ENCODE measurements at places on chromosomes 3 and 15.

DNA sequence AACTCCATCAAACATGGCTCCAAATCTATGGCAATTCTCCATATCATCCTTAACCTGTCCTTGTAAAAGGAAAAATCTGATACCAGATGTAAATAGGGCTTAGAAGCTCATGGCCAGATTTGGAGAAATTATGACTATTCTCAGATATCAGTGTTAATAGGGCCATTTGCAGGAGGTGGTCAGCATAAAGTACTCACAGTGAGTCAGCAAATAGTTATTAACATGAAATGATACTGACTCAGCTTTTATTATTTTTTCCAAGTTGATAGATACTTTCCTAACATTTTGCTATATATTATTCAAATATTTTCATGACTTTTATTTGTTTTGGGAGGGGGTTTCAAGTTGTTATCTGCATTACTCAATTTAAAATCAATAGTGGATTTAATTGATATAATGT is 255.8 kb downstream of the MFSD1 start:
- no peak for DNase-seq

DNA sequence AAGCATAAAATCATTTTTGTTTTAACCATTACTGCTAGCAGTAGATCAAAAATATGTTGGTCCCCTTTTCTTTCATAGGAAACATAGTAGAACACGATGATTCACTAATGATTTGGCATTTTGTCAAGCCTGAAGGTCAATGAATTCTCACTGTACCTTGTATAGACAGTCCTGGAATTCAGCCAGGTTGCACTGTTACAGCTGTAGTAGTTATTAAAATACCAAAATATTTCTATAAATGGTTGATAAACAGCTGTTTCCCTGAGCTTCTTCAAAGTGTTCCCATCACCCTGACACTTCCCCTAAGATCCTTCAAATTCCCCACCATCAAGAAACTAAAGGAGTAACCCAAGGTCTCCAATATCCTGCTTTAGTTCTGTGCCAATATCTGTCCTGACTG is 200.9 kb downstream of the ATP8B4 start:
- DNase-seq = no peak

DNA sequence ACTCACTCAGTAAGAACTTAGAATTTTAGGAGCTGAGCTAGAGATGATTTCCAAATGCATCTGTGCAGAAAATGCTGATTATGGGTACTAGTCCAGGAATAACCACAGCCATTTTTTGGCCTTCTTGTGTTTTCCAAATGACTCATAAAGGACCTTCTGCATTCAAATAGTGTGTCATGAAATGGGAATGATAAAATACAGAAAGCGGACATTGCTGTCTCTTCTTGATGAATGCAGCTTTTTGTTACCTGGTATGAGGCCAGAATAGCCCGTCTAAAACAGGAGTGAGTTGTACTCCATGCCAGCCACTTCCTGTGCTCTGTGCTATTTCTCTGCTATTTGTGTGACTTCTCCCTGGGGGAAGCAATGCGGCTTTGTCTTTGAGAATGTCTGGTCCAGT is 20.5 kb upstream of the FRMD5 start:
- DNase-seq = no peak

- DNase-seq = peak; percentile 40
Observed at GRCh38 chr3:185942907-185943759, 5.3 kb upstream of the TRA2B start.

DNA sequence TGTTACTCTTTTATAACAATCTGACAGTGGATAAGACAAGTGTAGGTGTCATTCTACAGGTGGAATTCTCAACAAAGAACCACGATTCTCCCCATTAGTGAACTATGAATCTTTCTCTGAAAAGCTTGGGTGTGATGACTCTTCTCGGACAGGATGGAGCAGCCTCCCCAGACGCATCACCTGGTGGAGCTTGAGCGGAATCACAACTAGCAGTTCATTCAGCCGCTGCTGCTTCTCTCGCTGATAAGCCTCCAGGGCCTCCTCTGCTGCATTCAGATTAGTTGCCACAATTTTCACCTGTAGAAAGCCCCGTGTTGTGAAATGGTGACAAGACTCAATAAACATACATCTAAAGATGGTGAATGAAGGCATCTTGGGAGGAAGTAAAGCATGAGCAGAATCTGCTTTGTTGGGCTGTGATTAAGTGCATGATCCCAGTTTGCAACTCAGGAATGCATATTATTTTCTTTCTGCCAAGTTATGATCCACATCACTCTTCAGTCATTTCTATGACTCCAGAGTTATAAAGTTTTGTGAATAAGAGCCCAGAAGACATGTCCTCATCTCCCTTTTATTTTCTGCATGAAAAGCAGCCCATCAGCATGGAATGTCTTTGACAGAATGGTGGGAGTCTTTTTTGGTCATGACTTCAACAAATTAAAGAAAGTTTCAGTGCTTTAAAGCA is 93.6 kb downstream of the BOC start:
- DNase-seq = no peak

GRCh38 chr15:101000271-101000681 is 81.1 kb downstream of the LRRK1 start:
- no peak for DNase-seq

DNA sequence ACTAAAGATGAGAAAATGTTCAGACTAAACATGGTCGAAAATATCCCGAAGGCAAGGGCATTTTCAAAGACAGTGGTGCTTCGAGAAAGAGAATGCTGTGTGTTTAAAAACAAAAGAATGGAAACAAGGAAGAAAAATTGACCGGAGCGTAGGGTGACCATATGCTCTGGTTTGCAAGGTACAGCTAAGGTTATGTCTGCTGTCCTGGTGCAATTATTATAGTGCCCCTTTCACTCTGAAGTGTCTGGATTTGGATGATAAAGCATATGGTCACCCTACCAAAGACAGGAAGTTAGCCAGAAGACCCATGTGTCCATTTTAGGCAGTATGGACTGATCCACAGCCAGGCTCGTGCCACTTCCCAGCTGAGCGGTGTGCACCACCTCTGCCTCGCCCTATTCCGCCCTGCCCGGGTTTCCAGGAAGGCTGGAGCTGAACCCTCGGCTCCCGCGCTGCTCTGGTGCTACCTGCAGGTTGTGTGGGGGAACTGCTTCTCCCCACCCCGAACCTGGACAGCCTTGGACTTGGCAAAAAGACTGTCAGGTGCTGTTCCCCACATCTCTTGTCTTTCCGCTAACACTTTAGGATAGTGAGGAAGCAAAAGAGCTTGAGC is 25.2 kb downstream of the GOLGA6D start:
- peak; percentile 2 for DNase-seq

DNA sequence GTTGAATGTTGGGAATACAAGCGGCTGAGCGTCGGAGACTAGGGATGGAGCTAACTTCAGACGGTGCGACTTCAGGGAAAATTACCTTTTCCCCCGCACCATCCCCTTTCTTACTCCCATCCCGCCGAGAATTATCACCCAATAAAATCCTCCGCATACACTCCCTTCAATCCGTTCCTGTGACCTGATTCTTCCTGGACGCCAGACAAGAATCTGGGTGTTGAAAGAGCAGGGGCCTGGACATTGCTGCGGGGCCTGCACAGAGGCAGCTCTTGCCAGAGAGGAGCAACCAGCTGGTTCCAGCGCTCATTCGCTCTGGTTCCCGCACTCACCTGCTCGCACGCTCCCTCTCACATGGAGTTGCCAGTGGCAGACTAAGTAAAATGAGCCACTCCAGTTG is 241.9 kb downstream of the ALCAM start:
- no peak for DNase-seq

- no peak for DNase-seq
Observed at GRCh38 chr3:111326144-111326995, 215.6 kb upstream of the CD96 start.

GRCh38 chr3:121821421-121822199 is 13.2 kb downstream of the IQCB1 start:
- no peak for DNase-seq

DNA sequence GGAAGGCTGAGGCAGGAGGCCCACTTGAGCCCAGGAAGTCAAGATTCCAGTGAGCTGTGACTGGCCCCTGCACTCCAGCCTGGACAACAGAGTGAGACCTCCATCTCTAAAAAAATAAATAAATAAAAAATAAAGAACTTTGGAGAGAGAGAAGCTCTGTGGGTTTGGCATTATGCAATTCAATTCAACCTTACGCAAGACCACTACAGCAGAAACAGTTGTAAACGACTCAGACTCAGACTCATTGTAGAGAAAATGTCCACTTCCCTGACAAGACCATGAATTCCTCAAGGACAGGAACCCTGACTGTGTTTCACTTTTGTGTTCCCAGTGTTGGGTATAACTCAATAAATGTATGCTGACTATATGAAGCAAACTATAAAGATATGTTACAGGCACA is 90.3 kb upstream of the C3orf80 start:
- DNase-seq = no peak

GRCh38 chr3:20130106-20130505 is 55.9 kb downstream of the SGO1 start:
- no peak for DNase-seq

DNA sequence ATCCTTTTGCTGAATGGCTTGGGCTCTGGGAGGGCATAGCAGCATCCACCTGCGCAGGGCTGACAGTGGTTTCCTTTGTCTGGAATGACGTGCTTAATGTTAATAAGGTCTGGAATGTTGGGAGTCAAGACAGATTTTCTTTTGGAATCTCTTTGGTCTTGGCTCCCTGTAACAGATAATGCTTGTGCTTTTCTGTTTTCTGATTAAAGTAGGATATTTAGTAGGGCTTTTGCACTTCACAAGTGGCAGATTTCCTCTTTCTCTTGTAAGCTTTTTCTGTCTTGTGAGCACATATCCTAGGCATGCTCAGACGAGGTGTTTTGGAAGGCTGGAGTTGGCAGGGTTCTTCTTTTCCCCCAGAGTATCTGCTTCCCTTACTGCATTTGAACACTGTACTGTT is 189.6 kb downstream of the GHSR start:
- no peak for DNase-seq

DNA sequence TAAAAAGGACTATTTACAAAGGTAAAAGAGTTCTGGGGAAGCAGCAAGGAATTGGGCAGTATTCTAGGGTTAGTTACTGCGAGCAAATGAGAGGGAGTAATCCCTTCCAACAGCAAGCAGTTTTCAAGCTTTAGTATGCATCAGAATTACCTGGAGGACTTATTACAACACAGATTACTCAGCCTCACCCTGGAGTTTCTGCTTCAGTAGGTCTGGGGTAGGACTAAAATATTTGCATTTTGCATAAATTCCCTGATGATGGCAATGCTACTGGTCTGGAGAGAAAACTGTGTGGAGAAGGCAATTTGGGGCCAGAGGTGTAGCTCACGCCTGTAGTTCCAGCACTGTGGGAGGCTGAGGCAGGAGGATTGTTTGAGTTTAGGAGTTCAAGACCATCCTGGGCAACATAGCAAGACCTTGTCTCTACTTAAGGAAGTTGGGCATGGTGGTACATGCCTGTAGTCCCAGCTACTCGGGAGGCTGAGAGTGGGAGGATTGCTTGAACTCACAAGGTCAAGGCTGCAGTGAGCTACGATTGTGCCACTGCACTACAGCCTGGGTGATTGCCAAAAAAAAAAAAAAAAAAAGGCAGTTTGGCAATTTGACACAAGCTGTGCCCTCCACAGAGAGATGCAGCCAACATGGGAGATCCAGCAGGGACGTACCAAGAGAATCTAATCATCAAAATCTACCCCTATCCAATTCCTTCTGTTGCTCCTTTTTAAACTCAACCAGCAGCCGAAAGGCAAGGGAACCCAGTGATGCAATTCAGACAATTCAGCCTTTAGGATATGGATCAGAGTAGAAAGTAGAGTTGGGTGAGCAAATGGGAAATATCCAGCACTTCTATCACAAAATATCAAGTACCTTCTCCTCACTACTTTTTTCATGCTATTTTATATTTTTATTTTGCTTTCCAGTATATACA is 27.1 kb upstream of the AP4E1 start:
- no peak for DNase-seq

DNA sequence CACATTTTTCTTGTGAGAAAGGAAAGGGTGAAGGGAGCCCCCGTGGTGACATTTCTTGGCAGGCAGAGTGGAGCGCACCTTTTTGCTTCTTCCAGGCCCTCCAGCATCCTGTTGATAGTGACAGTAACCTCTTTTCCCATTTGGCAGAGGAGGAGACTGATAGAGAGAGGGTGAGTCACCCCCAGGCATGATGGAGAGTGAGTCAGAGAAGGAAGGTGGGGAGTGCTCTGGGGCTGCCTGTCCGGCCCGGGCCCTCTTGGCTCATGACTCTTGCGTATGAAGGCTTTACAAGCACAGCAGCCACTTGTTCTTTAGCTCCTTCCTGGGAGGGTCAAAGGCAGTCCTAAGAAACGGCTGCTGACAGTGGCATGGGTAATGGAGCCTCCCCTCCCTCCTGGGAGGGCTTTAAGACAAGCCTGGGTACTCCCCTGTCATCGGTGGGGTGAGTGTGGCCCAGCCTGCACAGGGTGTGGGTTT is 16.0 kb downstream of the ANKRD63 start:
- no peak for DNase-seq

DNA sequence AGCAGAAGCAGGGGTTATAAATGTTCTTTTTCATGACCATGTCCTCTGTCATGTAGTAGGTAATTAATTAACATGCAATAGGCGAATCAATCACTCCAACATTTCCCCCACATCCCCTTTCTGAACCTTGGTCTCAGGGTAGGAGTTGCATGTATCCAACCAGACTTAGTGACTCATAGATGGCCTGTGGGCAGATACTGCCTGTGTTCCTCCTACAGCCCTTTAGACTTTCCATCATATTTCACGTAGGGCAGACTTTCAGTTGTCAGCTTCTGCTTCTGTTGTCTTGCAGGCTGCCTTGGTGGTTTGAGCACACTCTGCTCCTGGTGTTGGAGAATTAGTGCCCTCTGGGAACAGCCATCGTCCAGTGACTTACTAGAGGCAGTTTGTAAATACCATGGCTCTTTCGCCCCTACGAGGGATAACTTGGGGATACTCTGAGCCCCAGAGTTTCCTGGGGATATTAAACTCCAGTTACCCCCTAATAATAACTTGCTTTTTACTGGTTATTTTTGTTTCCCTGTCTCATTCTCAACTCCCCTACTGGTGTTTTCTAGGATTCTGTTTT is 244.4 kb downstream of the EDEM1 start:
- no peak for DNase-seq

- no peak for DNase-seq
Observed at GRCh38 chr3:69590111-69590510, 149.2 kb upstream of the MITF start.

- DNase-seq = no peak
Observed at GRCh38 chr3:155018621-155019330, 61.3 kb upstream of the MME start.

GRCh38 chr15:68439506-68439905 is 7.5 kb upstream of the ITGA11 start:
- DNase-seq = no peak

- no peak for DNase-seq
Observed at GRCh38 chr15:63456258-63456657, 48.1 kb upstream of the USP3 start.

DNA sequence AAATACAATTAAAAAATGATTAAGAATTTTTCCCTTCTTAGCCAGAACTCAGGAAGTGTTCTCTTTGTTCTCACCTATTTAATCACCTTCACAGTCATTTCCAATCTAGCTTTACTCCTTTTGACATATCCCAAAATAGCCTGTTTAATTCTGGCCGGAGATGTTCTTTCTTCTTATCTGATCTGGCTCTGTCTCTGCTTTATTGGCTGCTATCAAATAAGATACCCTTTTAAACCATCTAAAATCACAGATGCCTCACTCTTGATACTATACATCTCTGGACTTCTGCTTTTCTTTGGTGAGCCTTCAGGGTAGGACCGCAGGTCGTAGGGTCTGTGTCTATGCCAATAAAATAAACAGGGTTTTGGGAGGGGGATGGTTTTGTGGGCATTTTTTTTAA is 319.2 kb upstream of the SEMA6D start:
- DNase-seq = no peak
